Thyroid gland (tissue), 4 donors: ENCODE measurements at places on chromosomes 4 and X. TPM values are rescaled to one million over a fixed set of nuclear protein-coding genes. Genes with fewer than 3 reads are reported as not detected.

The KIAA1210 gene
- not detected for total RNA-seq

The TRAM1L1 gene
- 5.1 TPM for total RNA-seq

The MAGEC1 gene
- total RNA-seq = not detected

The ATOH1 gene
- not detected for total RNA-seq

The FDCSP gene
- not detected for total RNA-seq

The SAGE1 gene
- total RNA-seq = not detected

The IL2RG gene
- total RNA-seq = 2.1 TPM

The PRSS12 gene
- 0.67 TPM for total RNA-seq

The MXRA5 gene
- total RNA-seq = 48.1 TPM

The MAGED4 gene
- 0.34 TPM for total RNA-seq

The NPY1R gene
- 5.7 TPM for total RNA-seq

The MANBA gene
- 41.4 TPM for total RNA-seq

DNA sequence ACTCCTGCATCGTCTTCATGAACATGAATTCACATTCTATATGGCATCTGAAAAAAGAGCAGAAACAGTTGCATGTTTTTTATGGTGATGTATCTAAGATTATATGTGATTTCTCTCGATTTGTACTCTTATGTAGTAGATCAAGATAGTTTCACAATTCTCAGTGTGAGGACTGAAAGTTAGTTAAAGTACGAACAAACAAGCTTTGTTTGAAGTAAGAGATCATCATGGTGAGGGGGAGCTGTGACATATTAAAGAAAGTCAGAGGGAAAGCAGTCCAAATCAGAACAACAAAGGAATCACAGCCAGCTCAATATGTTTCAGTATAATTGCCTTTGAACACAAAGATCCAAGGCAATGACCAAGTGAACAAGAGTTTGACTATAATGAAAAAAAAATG, 1140.6 kb downstream of the SH3BGRL start:
- no peak for DNase-seq

- DNase-seq = no peak
Observed at GRCh38 chr4:101355246-101355645, 7.9 kb upstream of the PPP3CA start.

- DNase-seq = no peak
Observed at GRCh38 chr4:110970642-110971041, 347.8 kb upstream of the PITX2 start.

- no peak for DNase-seq
Observed at GRCh38 chr4:10066670-10067651, 45.7 kb upstream of the SLC2A9 start.

DNA sequence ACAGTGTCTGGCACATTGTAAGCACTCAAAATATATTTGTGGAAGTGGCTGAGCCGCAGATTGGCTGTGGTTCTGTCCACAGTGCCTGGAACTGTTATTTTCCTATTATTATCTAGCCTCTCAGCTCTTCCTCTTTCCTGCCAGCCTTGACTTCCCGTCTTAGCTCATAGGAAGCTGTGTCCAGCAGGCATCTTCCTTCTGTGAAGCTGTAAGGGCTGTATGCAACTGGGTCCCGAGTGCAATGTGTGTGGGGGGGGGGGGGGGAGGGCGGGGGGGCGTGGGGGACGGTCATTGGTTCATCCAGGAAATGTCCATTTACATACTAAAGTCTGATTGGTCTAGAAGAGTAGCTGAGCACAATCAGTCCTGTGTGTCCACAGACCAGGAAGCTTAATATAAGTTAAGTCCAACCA, 210.7 kb downstream of the PDGFRA start:
- DNase-seq = peak; percentile 5

GRCh38 chrX:11172415-11172814, 61.3 kb downstream of the HCCS start:
- no peak for DNase-seq

DNA sequence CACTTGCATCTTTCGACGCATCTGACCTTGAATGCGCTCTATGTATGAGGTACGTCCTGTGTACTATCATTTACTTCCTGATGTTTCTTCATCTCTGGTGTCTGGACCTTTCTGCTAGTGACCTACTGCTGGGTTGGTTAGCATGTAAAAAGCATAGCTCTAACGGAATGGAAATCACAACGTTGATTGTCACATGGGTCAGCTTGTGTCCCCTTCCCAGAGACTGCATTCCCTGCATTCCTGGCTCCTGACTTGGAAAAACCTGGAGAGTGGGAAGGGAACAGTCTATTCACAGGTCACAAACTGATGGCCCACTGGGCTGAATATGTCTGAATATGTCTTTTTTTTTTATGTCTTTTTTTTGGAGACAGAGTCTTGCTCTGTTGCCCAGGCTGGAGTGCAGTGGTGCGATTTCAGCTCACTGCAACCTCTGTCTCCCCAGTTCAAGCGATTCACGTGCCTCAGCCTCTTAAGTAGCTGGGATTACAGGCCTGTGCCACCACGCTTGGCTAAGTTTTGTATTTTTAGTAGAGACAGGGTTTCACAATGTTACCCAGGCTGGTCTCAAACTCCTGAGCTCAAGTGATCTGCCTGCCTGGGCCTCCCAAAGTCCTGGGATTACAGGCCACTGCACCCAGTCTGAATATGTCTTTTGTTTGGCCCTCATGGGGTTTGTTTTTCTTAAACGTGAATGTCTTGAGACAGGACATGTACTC, 16.3 kb downstream of the LONRF3 start:
- peak; percentile 51 for DNase-seq

- no peak for DNase-seq
Observed at GRCh38 chr4:129526812-129527211, 430.9 kb downstream of the C4orf33 start.

DNA sequence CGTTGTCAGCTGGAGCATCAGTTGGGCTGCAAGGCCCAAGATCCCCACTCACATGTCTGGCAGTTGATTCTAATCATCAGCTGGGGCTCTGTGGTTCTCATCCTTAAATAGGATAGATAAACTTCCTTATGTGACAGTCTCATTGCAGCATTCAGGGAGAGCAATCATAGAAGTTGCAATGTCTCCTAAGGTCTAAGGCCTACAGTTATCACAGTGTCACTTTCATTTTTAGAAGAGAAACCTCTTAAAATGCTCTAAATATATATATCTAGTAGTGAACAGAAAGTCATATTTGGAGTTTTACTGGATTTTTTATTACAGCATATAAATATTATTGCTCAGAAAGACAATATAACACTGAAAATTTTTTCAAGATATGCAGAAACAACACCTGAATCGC, 226.0 kb upstream of the PPP1R2C start:
- DNase-seq = no peak

GRCh38 chrX:8579602-8580001, 115.0 kb downstream of the VCX3B start:
- no peak for DNase-seq

- no peak for DNase-seq
Observed at GRCh38 chr4:182169987-182170386, 73.2 kb upstream of the TENM3 start.

DNA sequence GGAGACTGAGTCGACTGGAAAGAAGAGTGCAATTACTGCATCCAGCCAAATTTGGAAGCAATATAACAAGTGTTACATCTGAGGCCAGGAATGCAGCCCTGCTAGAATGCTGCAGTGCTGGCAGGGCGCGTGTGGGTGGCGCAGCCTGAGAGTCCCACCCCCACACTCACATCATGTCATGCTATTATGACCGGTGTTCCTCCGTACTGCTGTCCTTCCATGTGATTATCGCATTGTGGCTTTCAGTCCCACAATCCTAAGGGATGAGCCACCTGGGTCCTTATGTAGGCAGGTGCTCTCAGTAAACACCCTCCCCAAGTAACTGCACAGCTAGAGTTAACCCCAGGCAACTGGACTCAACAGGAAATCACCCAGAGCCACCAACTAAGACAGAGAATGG, 122.6 kb upstream of the CPEB2 start:
- DNase-seq = no peak

GRCh38 chrX:12447448-12448064, 309.3 kb downstream of the FRMPD4 start:
- DNase-seq = no peak

GRCh38 chr4:141643557-141643956, 7.2 kb downstream of the IL15 start:
- no peak for DNase-seq

DNA sequence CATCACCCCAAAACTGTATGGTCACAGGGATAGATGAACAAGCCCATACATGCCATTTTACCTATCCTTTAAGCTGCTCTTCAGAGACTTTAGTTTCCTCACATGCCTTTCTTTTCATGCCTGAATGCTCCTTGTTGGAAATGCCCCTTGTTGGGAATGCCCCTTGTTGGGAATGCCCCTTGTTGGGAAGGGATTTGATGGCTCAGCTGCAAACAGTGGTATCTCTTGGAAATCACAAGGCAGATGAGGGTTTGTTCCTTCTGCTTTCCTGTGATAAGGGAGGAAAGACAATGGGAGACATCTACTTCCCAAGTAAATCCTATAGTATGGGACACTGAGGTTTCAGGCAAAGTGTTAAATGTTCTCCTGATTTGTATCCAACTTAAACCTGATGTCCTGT, 11.5 kb downstream of the CXCL2 start:
- no peak for DNase-seq

DNA sequence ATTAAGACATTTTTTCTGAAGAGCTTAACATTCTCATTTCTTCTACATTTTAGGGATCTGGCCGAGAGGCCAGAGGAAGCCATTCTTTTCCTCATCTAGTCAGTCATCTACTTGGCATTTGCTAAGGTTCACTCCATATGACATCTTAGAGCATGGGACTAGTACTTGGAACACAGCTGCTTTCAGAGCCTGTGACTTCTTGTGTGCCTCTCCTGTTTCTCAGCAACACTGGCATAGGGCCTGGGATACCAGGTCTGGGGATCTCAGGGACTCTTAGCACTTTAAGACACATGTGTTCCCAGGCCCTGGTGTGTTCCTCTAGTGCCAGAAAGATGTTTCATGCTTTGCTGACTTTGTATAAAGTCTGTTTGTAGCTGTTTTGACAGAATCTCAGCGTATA, 7.3 kb downstream of the PLP1 start:
- DNase-seq = peak; percentile 2

DNA sequence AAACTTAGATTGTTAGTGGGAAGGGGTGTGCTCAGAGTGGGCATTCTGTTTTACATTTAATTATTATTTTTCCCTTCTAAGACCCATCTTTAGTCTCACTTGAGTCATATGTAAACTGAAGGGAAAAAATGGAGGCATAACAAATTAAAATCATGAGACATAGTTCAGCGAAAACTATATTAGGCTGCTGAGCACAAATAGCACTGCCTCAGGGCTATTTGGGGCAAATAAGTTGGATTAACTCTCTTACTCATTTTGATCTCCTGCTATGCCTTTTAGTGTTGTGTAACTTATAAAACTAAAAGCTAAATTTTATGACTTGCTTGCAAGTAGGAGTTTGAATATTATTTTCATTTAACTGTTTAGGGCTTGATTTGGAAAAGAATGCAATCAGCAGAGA, 1329.2 kb upstream of the PCDH7 start:
- no peak for DNase-seq

DNA sequence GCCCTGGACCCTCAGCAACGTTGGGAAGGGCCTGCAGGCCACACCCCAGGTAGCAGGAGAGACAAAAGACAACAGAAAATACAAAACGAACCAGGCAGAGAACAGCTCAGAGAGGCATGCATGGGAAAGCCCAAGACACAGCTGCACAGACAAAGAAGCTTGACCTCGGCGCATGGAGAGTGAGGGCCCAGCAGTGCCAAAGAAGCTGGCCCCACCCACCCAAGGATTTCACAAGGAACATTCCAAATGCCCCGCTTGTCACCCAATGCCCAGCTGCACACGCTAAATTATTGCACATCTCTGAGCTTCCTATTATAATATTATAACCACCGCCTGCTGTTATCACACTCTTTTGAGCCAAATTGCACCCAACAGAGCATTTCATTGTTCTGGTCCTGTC, 147.7 kb upstream of the TBL1X start:
- no peak for DNase-seq

GRCh38 chr4:94211861-94212260, 4.2 kb downstream of the SMARCAD1 start:
- no peak for DNase-seq

DNA sequence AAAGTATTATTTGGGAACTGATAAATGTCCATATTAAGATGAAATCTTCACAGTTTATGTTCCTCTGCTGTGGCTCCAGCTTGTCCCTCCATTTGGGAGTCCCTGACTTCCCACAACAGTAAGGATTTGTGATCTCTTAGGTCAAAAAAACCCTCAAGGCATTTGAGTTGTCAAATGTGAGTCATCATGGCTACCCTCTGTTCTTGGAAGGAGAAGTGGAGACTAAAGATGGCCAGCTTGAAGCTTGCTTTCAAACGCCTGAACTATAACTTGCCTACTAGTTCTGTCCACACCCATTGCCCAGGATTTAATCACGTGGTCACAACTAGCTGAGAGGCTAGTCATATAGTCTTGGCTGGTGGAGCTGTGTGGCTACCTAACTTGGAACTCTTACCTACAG, 107.8 kb downstream of the CCNG2 start:
- no peak for DNase-seq

GRCh38 chr4:40550948-40551462, 78.7 kb downstream of the RBM47 start:
- DNase-seq = peak; percentile 56

GRCh38 chr4:184104419-184105101, 113.1 kb downstream of the ENPP6 start:
- DNase-seq = no peak

DNA sequence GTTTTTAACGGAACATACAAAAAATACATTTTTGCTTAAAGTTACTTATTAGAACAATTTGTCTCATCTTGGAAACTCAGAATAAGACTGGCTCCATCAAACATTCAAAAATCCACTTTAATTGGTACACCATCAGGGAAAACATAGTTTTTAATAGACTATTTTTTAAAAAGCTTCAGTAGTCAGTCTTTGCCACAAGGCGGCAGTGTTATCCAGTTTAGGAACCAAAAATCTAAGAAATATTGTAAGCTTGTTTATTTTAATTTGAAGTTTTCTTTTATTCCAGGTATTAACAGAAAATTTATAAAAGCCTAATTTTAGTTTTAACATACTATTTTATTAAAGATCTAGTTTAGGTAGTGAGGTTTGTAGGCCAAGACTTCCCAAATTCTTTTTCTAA, 107.7 kb downstream of the APOOL start:
- DNase-seq = no peak

GRCh38 chr4:47465004-47465403, 1.5 kb upstream of the COMMD8 start:
- no peak for DNase-seq

GRCh38 chrX:129239371-129239770, 283.9 kb downstream of the SMARCA1 start:
- DNase-seq = no peak
